NCI-H1436 (cell line): ENCODE measurements at places on chromosomes 5 and 9.
A peak's percentile ranks its signal among the peaks of the same experiment; 100 is the strongest.

GRCh38 chr5:92163906-92164305 lies 780.8 kb upstream of the ARRDC3 start:
- no peak for DNase-seq

GRCh38 chr5:150904479-150905311 lies at the start of gene ZNF300:
ZNF300 (minus strand) TSS chr5:150904980; CDS start chr5:150903155, 1,825 bp downstream.
- DNase-seq, result peak; percentile 93

DNA sequence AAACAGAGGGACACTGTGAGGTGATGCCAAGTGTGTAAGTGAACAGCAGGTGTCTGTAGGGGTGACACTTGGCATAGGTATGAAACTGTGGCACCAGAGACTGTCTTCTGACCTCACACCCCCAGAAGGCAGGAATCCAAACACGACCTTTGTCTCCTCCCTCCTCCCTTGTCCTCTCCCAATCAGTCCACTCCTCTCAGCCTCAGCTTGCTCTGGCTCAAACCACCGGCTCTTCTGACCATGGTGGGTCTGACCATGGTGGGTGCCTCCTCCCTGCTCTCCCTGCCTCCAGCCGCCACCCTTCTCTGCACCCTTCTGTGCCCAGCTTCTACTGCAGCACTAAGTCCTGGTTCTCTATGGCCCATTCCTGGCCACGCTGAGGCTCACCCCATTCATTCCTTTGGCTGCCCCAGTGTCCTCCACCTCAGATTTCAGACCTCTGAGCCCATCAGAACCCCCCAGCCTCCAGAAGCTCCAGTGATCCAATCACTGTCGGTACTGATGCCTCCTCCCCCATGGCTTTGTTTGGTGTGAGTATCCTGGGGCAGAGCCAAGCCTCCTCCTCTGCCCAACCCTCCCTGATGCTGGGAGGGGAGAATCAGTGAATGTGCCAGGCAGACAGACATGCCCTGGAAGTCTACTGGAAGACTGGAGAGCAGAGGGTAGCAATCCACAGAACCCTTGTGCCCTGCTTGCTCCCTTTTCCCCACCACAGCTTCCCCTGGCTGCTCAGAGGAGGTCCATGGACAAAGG lies 1.7 kb upstream of the ARID3C start:
- no peak for DNase-seq

DNA sequence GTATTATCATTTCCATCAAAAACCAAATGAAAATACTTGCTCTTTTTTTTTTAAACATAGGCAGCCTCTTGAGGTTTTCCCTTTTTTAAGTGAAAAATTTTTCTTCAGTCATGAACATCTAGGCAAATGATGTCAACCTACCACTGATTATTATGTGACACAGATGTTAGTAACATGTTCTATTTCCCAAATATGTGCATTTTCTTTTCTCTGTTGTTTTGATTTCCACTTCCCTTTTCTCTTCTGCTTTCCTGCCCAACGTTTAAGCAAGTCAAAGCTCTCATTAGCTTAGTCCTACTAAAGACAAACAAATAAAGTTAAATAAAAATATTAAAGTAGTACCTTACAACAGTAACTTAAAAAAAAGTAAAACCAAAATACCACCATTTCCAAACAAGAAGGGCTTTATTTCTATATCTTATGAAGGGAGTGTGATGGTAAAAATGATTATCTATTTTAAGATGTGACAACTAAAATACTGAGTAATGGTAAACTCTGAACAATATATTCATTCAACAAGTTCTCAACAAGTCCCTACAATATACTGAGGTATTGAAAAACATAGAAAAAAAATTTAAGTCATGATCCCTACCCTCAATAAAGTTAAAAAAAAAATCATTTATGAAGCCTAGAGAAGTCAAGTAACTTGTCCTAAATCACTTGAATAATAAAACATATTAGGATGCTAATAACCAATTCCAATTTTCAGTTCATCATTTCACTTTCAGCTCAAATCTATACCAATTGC lies 9.4 kb downstream of the SLC38A9 start:
- DNase-seq, result no peak

DNA sequence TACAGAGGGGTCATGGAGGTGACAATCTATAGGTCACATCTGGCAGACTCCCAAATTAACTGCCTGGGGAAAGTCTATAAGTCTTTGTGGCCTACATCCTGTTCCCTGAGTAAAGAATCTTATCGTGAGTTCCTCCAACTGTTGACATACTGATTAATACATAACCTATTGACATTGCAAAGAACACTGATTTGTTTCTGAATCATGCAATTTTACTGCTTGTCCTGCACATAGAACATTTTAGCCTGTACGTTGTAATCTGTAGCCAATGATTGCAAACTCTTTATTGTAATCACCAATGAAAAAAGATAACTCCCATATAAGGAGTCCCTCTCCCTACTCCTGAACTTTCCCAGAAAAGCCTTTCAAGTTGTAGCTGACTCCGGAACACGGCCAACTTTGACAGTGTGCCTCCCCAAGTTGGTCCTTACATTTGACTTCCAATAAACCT lies 18.8 kb upstream of the OR2K2 start:
- no peak for DNase-seq

GRCh38 chr5:148965511-148966265 lies 97.2 kb downstream of the SH3TC2 start:
- no peak for DNase-seq

- no peak for DNase-seq
Observed at GRCh38 chr9:136291306-136292025, 12.4 kb downstream of the CCDC187 start.

DNA sequence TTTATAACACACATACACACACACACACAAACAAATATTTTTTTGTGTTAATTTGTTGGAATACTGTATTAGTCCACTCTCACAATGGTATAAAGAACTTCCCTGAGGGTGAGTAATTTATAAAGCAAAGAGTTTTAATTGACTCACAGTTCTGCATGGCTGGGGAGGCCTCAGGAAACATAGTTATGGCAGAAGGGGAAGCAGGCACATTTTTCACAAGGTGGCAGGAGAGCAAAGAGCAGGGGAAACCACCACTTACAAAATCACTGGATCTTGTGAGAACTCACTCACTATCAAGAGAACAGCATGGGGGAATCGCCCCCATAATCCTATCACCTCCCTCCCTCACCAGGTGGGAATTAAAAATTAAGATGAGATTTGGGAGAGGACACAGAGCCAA lies 205.4 kb upstream of the PTPRD start:
- DNase-seq, result no peak

DNA sequence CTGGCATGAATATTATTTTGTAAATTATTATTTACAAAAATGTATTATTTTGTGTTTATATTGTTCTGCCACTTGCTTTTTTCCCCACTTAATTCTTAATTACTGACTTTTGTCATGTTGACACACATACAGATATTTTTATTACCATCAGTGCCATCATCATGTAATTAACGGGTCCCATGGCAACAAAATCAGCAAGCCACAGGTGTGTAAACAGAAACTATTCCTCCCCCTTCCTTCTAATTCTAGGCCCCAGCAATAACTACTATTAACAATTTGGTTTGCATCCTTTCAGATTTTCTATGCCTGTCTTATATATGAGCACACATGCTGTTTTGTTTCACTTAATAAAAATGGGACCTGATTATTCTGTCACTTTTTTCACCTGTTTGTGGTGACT lies 29.3 kb downstream of the CYFIP2 start:
- DNase-seq, result peak; percentile 71

DNA sequence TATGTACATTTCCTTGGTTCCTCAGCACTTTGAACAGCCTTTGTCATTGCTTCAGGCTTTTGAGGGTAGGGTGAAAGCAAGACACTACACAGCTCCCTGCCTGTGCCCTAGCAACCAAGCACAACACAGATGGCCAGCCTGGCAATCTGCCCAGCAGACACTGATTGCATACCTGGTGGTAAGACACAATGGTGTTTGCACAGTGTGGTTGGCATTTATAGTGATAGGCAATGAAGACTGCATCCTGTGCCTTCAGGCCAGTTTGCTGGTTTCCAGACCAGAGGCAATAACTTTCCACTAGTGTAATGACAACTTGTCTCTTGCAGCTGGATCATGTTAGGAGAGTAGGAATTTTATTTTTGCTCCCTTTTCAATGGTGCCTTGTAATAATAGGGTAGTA lies 144.5 kb upstream of the TNC start:
- DNase-seq, result peak; percentile 89

DNA sequence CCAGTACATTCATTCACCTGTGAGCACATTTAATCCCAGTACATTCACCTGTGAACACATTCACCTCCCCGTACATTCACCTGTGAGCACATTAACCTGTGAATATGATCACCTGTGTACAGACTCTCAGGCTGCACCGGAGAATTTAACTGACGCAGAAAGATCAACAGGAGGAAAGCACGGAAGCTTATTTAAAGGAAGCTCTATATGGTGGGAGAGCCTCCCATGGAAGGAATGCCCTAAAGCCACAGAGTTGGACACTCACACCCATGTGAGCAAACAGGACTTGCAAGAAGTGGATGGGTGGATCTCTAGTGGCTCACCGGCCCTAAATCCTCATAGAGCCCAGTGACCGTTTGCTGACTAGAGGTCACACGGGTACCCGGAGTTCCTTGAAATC lies 38.2 kb downstream of the TRIP13 start:
- DNase-seq, result no peak

- DNase-seq, result no peak
Observed at GRCh38 chr5:387491-388265, 55.3 kb upstream of the EXOC3 start.

DNA sequence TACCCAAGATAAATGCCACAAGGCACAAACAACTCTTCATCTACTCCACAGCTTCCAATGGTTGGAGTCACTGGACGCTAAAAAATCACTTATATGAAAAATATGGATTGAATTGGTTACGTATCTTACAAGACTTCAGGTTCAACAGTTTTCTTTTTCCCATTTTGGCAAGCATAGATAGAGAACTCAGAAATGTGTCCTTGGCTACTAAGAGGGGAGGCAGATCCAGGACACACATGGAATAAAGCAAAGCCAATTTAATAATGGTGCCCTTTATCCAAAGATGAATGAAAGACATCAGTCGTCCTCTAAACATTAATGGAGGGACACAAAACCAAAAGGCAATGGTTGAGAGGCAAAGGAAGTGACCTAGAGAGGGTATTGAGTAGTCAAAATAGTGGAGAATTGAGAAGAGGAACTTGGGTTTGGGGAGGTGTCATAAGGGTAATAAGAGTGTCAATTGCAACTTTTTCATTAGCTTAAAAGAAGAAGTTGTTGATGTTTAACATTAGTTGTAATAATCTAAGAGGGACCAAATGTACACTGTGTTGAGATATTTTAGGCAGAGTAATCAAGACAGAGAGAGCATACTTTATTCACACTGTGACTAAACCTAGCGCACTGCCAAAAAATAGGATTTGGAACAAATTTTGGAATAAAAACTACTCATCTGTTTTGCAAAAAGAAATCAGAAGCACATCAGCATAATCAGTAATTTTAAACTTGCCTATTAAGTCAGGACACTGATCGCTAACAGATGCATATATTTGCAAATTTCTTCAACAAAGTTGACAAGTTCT lies 308.2 kb downstream of the ARL15 start:
- no peak for DNase-seq

DNA sequence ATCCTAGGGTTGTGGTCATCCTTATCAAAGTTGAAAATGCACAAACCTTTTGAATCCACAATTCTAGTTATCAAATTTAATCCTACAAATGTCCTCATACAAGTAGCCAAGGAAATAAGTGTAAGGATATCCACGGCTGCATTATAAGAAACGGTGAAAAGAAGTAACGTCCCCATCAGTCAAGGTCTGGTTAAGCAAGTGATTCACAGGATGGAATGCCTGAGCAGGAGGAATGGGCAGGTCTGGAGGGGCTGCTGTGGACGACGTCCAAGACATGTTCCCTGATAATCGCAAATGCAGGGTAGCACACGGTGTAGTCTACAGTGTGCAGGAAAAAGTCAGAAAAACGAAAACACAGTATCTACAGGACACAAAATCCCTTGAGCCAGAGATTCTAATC lies 118.6 kb downstream of the ADAMTS2 start:
- no peak for DNase-seq

- DNase-seq, result no peak
Observed at GRCh38 chr5:128353441-128354107, 184.5 kb downstream of the FBN2 start.

- DNase-seq, result no peak
Observed at GRCh38 chr5:143506836-143507552, 103.5 kb upstream of the NR3C1 start.

GRCh38 chr5:151718153-151718552 lies 31.4 kb upstream of the SPARC start:
- no peak for DNase-seq

- no peak for DNase-seq
Observed at GRCh38 chr5:158164296-158165047, 305.5 kb upstream of the CLINT1 start.

GRCh38 chr5:80837679-80838078 lies 122.5 kb upstream of the RASGRF2 start:
- no peak for DNase-seq

- no peak for DNase-seq
Observed at GRCh38 chr9:121581786-121582600, 69.4 kb upstream of the DAB2IP start.

- no peak for DNase-seq
Observed at GRCh38 chr5:1963941-1964451, 81.3 kb upstream of the IRX4 start.

DNA sequence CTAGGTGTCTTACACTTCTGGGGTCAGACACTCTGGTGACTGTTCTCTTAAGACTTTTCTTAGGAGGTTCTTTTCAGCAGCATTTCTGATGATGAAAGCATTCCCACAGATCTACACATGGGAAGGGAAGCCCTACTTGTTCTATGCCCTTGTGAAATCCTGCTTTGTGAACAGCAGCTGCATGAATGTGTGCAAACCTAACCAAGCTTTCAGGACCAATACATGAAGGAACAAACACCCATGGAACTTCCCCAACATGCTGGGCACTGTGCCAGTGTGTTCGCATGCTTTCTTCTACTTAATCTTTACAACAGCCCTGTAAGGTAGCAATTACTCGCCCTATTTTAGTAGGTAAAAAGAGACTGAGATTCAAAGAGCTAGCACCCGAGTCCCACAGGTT lies 439.9 kb upstream of the KLF4 start:
- DNase-seq, result peak; percentile 35
